Activated CD4-positive, alpha-beta T cell treated with anti-CD3 and anti-CD28 coated beads, Interleukin-2, Interleukin-4, amounts not matched to agents 100 ng/mL and 50 ng/mL, durations not matched to agents 16 hours and 8 hours (primary cell): ENCODE measurements at places on chromosomes 6 and 20.
A peak's percentile ranks its signal among the peaks of the same experiment; 100 is the strongest.

- no peak for DNase-seq
Observed at GRCh38 chr20:62020935-62021701, 44.6 kb downstream of the TAF4 start.

DNA sequence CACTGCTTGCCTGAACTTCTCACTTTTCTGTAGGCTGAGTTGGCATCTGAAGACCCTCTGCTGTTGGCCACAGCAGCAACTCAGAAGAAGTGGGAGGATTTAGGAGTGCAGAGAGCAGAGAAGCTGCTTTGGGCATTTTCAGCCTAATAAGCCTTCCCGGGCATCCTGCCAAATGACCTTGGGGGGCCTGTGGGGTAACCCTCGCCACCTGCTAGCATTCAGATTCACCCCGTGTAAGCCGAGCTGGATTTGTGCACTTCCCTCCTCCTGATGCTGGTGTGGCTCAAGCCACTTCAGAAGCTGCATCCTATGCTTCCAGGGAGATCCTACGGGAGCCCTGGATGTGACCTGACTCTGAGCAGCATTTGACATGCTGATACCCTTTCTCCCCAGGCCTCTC, 114.8 kb downstream of the LRFN2 start:
- DNase-seq = no peak

- DNase-seq = no peak
Observed at GRCh38 chr6:155317186-155317585, 2.9 kb upstream of the TFB1M start.

DNA sequence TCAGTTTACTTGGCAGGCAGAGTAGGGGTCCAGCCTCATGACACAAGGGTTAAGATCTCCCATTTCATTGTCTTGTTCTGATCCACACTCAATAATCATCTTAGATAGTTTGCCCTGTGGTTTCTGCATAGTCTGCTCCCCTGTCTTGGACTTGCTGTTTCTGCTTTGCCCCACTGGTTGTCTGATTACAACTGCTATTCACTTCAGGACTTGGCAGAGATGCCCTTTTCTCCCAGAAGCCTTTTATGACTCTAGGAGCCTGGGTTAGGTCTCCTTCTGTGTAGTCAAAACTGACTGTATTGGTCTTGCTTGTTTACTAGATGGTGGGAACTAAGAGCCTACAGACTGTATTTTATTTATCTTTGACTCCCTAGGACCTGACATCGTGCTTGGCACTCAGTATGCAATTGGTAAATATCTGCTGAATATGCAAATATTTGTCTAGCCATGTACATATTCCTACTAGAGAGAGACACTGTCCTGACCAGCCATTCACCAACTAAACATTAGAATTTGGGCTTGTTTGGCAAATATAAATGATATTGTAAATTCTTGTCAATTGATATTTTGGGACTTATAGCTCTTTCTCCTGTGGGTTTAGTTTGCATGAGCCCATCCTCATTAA, 165.9 kb upstream of the KCNK16 start:
- no peak for DNase-seq

DNA sequence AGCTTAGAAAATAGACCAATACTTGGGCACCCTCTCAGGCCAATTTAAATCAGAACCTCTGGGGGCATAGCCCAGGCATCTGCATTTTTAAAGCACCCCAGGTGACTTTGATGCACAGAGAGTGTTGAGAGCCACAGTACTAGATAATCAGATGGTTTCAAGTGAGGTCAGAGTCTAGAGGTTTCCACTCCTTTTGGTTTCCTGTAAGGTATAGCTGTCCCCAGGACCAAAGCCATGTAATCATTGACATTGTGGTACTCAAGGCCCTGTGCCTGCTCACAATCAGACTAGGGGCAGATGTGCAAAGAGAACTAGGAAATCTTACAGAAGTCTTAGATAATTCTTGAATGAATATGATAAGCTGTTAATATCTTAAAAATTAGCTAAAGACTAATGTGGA, 9.1 kb downstream of the FILIP1 start:
- DNase-seq = no peak

DNA sequence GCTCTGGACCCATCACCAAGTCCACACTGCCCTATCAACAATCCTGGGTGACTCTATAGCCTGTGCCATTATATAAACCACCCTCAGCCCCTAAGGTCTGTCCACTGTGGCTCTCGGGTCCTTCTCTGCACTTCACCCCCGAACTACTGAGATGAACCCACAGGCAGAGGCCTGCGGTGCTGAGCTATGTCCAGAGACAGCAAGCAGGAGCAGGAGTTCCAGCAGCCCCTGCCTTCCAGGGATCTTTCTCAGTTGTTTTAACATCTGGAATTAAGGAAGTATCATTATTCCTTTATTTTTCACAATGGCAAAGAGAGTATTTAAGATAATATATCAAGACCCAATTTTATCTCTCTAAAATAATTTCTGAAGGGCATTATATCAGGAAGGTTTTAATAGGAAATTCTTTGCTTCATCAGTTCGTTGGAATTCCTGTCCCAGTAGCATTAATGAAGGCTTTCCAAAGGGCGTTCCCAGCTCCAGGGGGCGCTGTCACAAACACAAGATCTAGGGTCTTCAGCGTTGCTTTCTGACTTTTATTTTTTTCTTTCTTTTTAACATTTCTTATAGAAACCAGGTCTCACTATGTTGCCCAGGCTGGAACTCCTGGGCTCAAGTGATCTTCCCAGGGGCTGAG, 27.3 kb downstream of the RRBP1 start:
- no peak for DNase-seq

GRCh38 chr20:61615806-61616205, 363.7 kb downstream of the CDH4 start:
- DNase-seq = no peak

GRCh38 chr20:22698259-22698842, 114.0 kb upstream of the FOXA2 start:
- DNase-seq = no peak

DNA sequence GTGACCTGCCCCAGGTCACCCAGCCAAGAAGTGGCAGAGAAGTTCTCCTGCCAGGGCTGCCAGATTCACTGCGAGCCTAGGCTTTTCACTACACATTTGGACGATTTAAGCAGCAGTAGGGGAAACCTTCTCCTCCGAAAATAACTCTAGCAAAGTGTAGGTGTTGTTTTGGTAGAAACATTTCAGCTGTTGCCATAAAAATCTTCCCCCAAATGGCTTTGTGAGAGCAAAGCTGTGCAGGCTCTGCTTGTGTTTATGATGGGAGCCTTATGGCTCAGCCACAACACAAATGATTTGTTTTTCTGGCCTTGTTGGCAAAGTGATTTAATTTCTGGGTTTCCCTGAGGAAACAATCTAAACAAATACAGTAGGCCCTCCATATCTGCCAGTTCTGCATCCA, 81.8 kb downstream of the PLCB4 start:
- DNase-seq = no peak

DNA sequence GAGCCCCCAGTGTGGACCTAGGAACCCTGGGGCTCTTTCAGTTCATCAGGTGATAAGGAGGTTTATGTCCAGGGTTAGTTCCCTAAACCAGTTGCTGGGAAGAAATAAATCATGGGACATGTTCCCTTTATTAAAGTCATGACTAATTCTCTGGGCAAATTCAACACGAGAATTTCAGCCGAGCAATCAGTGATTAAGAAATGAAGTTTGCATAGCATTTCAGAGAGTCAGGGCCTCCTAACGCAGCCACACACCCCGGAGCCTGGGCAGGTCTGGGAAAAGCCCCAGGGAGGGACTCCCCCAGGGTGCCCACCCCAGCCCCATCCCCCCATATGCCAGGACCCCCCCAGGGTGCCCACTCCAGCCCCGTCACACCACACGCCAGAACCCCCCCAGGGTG, 20.1 kb downstream of the SLCO4A1 start:
- DNase-seq = no peak

GRCh38 chr6:147043994-147044477, 160.2 kb upstream of the STXBP5 start:
- no peak for DNase-seq

GRCh38 chr6:162497389-162497788, 230.2 kb downstream of the PRKN start:
- DNase-seq = no peak

DNA sequence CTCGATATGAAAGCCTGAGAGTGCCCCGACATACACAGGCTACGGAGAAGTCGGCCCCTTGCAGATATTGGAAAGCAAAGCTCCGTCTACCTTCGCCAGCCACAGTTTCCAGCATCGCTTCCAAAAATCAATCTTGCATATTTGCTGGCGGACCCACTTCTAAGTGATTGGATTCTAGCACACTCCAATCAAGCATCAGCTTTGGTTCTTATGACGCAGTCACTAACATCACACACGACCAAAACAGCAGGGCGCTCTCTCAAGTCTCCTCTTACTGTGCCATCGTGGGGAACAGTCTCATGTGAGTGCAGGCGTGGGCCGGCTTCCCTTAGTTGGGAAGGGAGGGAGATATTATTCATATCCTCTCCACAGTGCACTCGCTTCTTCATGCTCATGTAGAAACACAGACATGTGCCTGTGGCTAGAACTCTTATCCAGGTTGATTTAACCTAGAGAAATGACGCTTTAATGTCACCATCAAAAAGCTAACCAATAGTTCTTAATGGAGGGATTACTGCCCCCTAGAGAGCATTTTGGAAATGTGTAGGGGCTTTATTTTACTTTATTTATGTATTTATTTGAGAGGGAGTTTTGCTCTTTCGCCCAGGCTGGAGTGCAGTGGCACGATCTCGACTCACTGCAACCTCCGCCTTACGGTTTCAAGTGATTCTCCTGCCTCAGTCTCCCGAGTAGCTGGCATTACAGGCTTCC, 229.8 kb downstream of the SOD2 start:
- peak; percentile 13 for DNase-seq

DNA sequence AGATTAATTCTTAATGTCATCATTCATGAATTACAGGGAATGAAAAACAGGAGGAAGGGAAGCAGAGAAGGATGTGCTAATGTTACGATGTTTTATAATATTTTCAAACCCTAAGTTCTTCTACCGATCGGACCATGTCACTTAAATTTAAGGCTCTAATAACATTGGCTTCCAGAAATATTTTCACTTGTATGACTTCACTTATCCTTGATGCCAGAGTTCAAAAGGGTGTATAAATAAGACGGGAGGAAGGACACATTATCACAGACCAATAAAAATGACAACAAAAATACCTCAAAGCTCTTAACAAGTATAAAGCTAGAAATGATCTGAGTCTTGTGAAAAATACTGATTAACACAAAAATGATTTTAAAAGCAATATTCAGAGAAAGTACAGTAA, 370.4 kb upstream of the CITED2 start:
- no peak for DNase-seq

- DNase-seq = no peak
Observed at GRCh38 chr6:137136065-137136464, 37.4 kb downstream of the IL22RA2 start.

DNA sequence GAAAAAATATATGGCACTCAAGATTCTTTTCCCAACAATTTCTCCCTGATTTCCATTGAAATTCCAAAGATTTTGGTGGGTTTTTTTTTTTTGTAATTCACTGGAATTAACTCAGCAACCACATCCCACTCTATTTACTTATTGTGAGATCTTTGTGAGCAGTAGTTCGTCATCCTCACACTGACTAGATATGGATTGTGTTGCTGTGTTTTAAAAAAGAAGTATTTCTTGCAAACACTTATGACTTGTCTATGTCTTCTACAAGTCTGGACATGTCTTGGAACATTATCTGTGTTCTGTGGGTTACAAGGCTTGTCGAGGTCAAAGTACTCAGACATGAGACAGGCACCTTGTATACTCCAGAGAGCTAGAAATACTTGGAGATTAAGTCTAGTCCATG, 7.3 kb upstream of the TENT5A start:
- no peak for DNase-seq

- DNase-seq = no peak
Observed at GRCh38 chr20:50456452-50457324, 53.5 kb upstream of the PTPN1 start.

- DNase-seq = no peak
Observed at GRCh38 chr6:74757813-74758212, 448.0 kb downstream of the COL12A1 start.

DNA sequence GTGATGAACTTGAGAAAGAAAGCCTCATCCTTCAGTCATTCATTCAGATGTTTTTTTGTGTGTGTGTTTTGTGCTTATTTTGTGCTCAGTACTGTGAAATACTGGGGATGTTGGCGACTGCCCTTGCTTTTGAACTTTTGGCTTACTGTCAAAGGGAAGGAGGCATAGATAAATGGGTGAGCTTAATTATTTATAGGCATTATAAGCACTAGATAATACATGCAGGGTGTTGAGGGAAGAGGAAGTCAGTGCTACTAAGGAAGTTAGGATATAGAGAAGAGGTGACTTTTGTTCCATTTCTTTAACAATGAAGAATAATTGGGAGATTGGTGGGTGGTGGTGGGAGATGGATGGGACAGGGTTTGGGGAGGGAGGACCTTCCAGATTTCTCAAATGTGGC, 23.6 kb downstream of the XRN2 start:
- no peak for DNase-seq

GRCh38 chr6:53702316-53702715, 36.8 kb upstream of the KLHL31 start:
- DNase-seq = no peak

DNA sequence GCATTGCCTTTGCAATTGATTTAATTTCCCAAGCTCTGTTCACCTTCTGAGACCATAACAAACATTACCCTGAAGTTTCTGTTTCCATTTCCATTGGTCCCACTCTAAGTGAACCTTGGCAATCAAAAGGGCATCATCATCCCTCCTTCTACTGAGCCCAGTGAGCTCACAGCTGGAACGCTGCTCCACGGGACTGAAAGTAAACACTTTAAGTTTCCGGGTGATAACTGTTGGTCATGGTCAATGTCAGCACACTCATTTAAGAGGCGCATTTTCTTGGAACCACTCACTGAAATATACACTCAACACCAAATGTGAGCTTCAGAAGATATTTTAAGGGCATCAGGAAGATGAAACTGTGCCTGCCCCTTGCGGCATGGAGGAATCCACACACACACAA, 37.1 kb upstream of the RPS6KA2 start:
- no peak for DNase-seq

DNA sequence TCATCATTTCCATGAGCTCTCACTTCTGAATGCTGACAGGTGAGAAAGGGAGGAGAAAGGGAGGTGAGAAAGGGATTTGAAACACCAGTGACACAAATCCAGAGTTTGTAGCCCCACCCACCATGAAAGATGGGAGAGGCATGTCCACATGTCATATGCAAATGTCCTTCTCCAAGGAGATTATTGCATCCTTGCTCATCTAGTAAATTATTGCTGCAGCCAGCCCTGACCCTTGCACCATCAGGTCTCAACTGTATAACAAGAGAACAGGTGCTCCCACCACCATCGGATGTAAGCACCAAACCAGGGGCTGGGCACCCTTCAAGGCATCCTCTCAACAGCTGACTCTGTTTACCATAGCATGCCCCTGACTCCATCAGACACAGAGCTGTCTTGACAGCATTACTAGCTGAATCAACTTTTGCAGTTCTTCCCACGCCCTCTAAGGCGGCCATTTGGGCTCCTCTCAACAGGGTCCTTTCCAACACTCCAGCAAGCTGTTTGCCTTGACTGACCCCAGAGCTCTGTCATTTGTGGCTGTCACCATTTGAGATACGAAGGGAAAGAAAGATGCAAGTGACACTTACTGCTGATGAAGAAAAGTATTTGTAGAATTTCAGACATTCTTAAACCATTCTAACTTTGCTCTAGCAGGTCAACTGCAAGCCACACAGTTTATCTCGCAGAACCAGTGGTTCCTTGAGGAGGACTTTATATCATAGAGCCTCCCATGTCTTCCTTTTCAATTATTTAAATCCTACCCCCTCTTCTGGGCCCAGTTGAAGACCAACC, 14.2 kb downstream of the GFOD1 start:
- DNase-seq = no peak
